CD4-positive, alpha-beta T cell (primary cell): ENCODE measurements at places on chromosomes 5 and 9.

GRCh38 chr9:133811471-133811870 lies 73.3 kb upstream of the SARDH start:
- DNase-seq = no peak

DNA sequence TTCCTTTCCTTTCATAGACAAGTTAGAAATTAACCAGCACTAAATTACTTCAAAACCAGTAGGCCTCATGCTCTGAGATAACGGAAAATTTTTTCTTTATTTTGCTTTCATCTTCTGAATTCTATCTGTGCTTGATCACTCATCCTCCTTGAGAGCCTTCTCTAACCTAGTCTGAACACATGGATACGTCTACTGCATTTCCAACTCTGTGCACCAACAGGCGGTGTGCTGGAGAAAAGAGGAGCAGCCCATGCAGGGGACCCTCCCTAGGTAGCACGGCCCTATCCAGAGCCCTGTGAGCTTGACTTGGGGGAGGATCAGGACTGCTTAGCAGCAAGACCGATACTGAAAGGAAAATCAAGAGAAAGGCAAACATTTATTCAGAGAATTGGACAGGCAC lies 149.8 kb downstream of the AUH start:
- DNase-seq = peak; percentile 29

DNA sequence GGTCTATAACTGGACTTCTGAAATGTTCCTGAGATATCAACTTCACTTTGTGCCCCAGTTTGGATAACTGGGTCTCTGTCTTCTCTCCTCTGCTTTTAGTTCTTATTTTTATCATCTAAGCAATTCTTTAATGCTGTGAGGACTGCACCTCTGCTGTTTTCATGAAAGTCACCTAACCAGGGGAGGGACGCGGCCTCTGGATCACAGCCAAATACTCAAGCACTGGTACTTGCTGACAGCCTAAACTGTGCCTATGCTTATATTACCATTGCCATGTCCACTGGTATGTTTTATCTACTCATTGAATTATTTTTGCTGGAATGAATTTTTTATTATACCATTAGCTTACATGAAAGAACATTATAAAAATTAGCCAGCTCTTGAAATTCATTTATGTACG lies 674.0 kb downstream of the DMRTA1 start:
- no peak for DNase-seq

DNA sequence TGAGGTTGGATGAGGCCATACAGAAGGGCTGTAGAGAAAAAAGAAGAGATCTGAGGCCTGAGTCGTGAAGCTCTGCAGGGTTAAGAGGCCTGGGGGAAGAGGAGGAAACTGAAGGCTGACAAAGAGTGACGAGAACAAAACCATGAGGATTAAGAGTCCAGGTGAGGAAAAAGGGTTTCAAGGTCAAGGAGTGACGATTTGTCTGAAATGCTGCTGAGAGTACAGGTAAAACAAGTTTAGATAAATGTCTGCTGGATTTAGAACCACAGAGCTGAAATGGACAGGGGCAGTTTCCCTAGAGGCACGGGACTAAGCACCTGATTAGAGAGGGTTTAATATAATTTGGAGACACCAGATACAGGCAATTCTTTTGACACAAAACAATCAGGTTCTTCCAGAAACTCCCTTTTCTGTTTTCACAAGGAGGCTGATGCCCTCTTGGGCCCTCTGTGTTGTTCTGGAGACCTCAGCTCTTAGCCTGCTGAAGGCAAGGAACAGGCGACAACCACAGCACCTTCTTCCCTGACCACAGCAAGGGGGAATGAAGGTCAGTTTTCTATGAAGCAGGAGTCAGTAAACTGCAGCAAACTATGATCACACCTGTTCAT lies 14.6 kb upstream of the GCNT1 start:
- DNase-seq = no peak

DNA sequence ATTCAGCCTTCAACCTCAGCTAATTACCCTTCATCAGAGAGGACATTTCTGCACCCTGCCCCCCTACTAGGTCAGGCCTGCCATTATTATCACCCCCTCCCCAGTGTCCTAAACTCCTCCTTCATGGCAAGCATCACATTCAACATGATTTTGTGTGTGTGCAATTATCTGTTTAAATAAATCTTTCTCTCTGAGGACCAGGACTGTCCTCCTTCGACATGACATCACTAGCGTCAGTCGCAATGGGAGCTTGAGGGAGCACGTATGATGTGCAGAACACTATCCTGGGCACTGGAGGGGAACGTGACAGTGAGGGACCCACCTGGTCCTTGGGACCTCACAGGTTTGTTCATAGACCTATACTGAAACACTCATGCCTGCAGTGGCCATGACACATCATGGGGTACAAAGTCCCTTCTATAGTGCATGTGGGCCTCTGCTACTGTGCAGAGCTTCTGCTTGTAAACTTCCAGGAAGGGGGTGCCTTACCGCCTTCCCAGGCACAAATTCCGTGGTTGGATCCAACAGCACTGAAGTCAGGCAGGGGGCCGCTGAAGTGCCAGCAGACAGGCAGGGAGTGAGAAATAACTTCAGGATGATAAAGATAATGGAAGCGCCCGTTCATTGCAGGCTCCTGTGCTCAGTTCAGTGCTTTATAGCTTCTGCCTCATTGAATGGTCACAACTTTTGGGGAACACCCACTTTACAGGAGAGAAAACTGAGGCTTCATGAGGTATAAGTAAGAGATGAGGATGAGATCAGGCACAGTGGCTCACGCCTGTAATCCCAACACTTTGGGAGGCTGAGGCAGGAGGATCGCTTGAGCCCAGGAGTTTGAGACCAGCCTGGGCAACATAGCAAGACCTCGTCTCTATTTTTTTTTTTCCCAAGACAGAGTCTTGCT lies 36.0 kb upstream of the STXBP1 start:
- DNase-seq = no peak
